ENCODE measurements at places on chromosomes 6 and 20. TPM values are rescaled to one million over a fixed set of nuclear protein-coding genes. Genes with fewer than 3 reads are reported as not detected.

Gene FAM210B
- 16.5 TPM for total RNA-seq

Gene DEFB132
- total RNA-seq, result not detected

Gene RTN4IP1
- total RNA-seq, result 19.2 TPM

Gene SYCP2
- 0.69 TPM for total RNA-seq

DNA sequence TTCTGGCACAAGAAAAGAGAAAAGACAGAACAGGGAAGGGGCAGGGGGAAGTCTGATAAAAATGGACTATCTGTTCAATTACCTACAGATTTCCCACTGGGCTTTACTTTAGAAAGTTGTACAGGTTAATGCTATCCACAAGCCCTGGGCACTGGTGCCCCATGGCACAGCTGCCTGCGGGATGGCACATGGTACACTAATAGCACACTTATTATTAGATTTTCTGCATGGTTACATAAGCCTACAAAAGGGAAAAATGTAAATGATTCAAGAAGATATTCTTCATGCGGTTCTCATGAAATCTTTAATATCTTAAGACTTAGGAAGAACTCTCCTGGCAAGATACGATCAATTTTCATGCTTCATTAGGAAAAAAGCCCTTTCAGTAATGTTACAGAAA is 137.5 kb downstream of the GMPR start:
- no peak for DNase-seq

GRCh38 chr6:30378290-30378937 is 33.5 kb downstream of the RPP21 start:
- DNase-seq, result no peak

DNA sequence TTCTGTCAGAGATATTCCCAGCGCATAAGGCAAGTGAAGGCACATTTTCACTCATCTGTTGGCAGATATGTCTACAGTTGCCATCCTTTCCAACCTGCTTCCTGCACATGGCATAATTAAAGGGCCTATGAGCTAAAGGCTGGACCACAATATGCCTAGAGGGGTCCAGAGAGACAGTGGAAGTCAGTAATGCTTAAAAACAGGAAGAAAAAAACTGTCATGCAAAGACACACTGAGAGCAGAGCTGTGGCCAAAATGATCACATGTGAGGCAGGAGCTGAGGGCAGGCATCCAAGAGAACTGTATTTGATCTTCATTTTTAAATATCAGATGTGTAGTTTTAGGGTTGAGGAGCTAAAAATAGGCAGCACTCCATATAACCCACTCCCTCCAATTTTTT is 125.0 kb upstream of the BACH2 start:
- no peak for DNase-seq
